MV-4-11 (cell line): ENCODE measurements at places on chromosomes 7 and 10.

- DNase-seq = no peak
These were observed 173.2 kb downstream of the WNT2 start for GRCh38 chr7:117149692-117150091.

- no peak for DNase-seq
These were observed 64.0 kb downstream of the NEURL1 start for GRCh38 chr10:103557455-103557854.

DNA sequence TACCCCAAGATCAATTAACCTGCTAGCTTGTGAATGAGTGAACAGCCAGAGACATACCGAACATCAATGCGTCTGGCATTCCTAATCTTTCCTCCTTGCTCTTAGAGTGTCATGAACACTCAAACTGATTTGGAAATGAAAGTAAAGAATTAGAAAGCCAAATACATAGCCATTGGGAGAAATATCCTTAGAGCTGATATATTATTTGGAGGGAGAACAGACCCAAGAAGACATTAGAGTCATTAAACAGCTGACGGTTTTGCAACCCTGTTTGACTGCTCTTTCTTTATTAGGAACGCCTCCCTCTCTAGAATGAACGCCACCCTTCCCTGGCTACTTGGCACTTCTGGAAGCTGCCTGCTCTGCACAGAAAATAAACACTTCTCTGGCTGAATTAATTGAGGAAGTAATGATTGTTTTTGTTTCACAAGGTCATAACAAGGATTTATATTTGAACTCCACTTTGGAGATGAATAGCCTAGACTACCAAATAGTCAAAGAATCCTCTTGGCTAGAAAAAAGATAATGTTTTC is 42.8 kb downstream of the CTTNBP2 start:
- DNase-seq = peak; percentile 4

- DNase-seq = no peak
These were observed 79.4 kb upstream of the PCGF5 start for GRCh38 chr10:91140995-91141549.

- DNase-seq = no peak
These were observed 108.4 kb upstream of the SEMA3A start for GRCh38 chr7:84302949-84303348.

DNA sequence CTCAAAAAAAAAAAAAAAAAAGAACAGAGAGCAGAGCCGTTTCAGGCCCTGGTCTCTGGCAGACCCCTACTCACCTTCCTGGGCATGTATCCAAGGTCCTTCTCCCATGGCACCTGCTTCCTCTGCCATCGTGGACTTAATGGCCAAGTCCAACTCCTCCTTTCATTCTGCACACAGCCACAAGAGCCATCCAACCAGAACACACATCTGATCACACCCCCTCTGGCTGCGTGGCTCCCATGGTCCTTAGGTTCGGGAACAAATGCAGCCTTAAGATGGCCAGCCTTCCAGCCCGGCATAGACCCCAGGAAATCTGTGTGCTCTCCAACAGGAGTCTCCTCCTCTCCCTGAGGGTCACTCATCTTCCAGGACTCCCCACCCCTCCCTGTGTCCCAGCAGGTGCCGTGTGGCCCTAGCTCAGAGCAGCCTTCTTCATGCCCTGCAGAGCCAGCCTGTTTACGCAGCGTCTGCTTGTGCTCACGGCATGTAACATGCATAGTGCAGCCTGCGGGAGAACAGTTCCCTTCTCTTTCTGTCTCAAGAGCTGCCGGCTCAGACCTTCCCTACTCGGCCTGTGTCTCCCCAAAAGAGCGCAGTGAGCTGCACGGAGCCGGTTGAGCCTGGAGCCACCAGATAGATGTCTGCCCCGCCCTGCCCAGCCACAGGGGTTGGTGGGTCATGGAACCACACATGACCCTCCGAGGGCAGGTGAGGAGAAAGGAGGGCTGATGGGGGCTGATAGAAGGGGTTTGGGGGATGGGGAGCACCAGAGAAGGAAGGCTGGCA is 157.3 kb downstream of the NRF1 start:
- DNase-seq = no peak

DNA sequence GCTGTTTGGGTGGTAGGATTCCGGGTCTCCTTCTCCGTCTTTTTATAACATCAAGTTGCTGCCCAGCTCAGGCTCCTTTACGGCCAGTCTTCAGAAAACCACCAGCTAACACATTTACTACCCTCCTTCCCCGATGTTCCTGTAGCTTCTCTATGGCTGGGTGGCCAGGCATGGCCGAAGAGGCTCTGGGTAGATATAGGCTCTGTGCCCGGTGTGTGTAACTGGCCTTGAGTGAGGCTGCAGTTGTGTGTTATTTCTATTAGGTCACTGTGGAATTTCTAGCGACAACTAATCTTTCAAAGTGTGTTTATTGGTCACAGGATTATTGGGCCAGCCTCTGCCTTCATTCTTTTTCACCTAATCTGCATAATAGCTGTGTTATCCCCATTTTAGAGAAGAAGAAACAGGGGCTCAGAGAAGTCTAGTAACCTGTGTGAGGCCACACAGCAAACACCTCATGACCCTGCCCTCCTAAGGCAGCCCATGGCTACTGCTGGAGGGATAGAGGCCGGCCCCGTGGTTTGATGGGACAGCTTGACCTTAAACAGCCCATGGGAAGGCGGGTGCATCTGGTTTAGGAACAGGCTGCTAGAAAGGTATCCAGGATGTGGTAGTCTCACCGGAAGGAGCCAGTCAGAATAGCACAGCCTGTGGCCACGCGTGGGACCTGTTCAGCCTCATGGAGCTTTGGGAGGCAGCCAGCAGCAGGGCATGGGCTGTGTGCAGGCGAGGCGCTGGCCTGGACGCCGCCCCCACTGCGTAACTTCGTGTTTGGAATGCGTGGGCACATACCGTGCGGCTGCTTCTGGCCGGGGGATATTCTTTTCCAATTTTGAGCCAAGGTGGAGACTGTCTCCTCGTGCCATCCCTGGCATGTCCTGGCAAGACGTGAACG is 29.7 kb downstream of the HTRA1 start:
- no peak for DNase-seq

DNA sequence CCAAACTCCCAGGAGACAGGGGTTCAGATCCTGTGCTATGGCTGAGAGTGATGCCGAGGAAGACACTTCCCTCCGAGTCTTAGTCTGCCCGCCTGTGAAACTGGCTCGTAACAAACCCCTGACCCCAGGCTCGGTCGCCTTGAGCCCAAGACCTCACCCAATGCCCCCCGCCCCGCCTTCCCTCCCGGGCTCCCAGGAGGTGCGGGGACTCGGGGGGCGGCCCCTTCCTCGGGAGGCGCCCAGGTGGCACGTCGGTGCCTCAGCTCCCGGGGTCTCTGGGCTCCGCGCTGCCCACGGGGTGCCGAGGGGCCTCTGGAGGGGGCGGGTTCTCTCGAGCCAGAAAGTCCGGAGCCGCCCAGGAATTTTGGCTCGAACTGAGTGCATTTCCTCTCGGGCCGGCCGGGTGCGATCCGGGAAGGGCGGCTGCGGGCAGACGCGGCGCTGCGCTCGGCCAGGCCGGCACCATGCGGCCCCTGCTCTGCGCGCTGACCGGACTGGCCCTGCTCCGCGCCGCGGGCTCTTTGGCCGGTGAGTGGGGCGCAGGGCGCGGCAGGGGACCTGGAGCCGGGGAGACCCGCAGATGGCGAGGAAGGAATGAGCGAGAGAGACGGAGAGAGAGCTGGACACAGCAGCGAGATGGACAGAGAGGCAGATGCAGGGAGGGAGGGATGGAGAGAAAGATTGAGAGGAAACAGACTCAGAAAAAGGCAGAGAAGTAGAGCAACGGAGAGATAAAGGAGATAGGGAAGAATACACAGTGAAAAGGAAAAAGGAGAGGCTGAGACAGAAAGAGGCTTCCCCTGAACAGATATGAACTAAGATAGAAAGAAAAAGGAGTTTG is at the start of gene PLAC9:
Gene PLAC9 (plus strand): TSS at position 432 of the 841 bp plus-strand sequence. CDS start 33 bp downstream, at position 465.
- DNase-seq = no peak

DNA sequence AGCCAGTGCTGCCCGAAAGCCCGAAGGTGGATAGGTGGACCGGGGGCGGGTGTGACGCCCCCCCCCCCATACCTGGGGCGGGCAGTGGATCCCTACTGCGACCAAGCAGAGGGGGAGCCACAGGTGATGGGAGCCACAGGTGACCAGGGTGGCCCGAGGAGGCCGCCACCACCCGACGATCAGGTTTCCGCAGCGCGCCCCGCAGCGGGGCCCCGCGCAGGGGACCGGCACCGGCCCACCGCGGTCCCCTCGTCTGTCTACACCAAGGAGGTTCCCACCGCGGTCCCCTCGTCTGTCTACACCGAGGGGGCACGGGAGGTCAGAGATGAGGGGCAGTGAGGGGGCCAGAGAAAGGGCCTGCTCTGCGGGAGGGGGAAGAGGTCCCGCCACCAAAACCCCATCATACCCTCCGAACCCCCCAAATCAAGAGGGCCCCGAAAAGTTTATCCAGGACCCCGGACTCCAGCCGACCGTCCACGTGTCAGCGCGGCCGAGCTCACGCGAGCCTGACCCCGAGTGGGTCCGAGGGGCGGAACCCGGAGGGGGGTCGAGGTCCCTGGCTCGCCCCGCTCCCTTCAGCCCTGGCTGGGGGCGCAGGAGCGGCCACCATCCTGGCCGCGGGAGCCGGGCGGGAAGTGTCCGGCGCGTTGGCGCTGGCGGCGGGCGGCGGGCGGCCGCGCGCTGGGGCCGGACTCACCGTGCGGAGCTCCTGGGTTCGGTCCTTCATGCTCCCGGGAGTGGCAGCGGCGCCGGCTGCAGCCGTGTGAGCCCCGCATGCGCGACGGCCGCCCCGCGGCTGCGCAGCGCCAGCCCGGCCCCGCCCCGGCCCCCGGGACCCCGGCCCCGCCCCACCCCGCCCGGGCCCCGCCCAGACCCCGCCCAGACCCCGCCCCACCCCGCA is at the start of gene STX1A:
Gene STX1A (minus strand): TSS at position 765 of the 901 bp plus-strand sequence. CDS start 38 bp downstream, at position 727.
- DNase-seq = peak; percentile 43

DNA sequence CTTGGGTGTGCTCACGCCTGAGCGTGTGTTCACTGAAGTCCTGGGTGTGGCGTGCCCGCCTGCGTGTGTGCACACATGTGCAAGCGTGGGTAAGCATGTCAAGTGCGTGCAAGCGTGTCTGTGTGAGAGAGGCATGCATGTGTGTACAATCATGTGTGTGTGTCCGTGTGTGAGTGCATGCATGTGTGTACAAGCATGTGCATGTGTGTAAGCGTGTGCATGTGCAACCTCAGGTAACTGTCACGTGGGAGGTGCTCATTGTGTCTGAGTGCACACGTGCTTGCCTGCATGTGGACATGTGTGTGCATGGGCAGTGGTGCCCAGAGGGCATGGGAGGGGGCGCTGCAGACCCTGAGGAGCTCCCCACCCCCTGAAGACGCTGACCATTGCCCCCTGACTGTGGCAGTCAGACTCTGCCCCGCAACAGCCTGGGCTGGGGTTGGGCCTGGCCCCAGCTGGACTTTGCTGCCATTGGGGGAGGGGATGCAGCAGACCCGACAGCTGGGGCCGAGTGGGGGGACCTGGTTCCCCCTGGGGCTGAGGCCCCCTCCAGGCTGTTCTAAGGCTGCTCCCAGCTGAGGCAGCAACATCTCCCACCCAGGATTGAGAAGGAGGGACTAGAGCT is 88.1 kb downstream of the UNCX start:
- DNase-seq = no peak
